ENCODE measurements at places on chromosomes 5 and 9.

- no peak for DNase-seq
Observed at GRCh38 chr5:98770209-98770910, 3.1 kb upstream of the RGMB start.

GRCh38 chr5:75049456-75050351 lies 2.7 kb downstream of the GCNT4 start:
- peak; percentile 36 for DNase-seq

DNA sequence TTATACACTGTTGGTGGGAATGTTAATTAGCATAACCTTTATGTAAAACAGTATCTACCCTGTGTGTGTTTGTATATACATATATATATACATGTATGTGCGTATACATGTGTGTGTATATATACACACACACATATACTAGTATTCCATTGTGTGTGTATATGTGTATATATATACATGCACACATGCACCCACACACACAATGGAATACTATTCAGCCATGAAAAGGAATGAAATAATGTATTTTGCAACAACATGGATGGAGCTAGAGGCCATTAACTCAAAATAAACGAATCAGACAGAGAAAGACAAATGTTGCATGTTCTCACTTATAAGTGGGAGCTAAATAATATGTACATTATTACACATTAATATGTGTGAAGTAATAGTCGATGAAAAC lies 17.6 kb upstream of the SAP30L start:
- DNase-seq: no peak

- DNase-seq: no peak
Observed at GRCh38 chr9:36892279-36892678, 141.8 kb downstream of the PAX5 start.

GRCh38 chr5:158727136-158727535 lies 372.6 kb downstream of the EBF1 start:
- no peak for DNase-seq

GRCh38 chr5:105034401-105034763 lies 1471.8 kb upstream of the NUDT12 start:
- DNase-seq: peak; percentile 39

DNA sequence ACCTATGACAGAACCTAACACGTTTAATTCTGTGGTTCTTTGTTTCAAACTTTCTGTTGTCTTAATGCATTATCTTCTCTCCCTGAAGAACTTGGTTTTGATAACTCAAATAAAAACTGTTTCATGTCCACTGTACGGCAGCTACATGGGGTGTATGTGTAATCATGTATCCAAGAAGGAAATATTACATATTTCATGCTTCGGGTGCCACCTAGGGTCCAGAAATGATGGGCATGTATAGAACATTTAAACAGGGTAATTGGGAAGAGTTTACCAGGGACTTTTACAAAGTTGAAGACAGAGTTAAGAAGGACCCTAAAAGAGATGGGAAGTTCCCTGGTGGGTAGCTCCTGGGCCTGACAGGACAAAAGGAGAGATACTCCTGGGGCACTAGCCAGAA lies 291.3 kb downstream of the FBXL7 start:
- no peak for DNase-seq

- DNase-seq: no peak
Observed at GRCh38 chr5:16413166-16413860, 52.3 kb downstream of the ZNF622 start.

GRCh38 chr5:62041156-62041756 lies 264.8 kb upstream of the KIF2A start:
- DNase-seq: no peak

DNA sequence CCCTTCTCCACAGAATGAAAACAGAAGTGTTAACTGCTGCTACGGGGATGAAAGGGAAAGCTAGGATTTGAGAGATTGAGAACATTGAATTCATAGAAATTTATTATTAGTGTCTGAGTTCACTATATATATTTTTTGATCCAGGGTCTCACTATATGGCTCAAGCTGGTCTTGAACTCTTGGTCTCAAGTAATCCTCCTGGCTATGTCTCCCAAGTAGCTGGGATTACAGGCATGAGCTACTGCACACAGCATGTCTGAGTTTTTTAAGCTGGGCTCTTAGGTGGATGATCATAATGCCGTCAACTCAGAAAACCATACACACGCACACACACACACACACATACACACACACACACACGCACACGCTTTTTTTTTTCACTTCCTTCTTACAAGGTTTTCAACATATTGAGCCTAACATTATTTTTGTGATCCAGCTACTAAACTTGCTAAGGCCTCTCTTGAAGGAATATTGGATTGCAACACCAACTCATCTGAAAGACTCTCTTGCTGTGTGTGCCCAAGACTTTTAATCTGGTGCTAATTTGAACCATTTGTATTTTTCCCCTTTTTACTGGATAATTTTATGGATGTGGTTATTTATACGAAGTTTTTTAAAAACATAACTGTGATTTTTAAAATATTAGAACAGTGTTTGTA lies 1045.4 kb downstream of the DTWD2 start:
- DNase-seq: no peak

DNA sequence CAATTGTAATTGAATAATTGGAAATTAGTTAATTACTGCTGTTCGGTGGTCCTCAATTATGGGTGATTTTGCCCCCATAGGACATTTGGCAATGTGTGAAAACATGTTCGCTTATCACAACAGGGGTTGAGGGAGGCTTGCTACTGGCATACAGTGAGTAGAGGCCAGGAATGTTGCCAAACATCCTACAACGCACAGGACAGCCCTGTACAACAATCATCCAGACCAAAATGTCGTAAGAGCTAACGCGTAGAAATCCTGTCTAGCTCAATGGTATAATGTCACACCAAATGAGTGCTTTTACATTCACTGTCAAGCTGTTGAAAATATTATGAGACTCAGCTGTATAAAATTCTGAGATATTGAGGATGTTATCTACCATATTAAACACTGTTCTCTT lies 464.4 kb upstream of the TUSC1 start:
- no peak for DNase-seq

- no peak for DNase-seq
Observed at GRCh38 chr9:90507621-90508020, 135.0 kb downstream of the DIRAS2 start.

- DNase-seq: no peak
Observed at GRCh38 chr5:159051421-159052282, 48.1 kb downstream of the EBF1 start.

DNA sequence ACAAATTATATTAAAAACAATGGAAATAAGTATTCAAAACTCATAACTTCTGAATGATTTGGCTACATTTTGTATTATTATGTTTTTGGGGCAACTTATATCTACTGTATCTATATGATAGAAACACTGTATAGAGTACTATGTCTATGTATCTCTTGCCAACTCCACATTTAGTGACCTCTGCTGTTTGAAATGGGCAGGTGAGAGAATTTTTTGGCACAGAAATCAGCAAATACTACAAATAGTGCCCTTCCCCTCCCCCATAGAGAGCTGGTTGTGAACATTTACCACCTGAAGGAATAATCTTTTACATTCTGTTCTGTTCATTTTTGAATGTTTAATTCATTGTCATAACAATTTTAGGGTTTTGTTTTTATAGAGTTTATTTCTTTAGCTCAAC lies 545.3 kb downstream of the PDE4D start:
- no peak for DNase-seq

- no peak for DNase-seq
Observed at GRCh38 chr9:86822006-86822801, 125.1 kb downstream of the GAS1 start.

DNA sequence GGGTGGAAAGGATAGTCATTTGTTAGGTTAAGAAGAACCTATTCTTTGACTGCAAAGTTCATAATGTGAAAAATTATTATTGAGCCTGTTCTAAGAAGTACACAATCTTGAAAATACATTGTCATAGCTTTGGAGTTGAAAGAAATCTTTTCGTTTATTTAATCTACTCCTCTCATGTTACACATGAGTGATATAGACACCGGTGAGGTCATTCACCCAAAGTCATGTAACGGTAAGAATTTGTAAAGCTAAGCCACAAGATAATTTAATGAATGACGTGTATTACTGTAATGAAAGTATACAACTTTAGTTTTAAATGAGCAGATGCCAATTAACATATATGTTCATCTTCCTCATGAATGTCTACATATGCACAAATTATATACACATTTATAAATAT lies 284.1 kb upstream of the PDE4D start:
- no peak for DNase-seq

GRCh38 chr5:141413540-141414069 lies 818 bp downstream of the PCDHGA10 start:
- DNase-seq: no peak

GRCh38 chr5:93599001-93599379 lies 16.0 kb downstream of the NR2F1 start:
- no peak for DNase-seq

DNA sequence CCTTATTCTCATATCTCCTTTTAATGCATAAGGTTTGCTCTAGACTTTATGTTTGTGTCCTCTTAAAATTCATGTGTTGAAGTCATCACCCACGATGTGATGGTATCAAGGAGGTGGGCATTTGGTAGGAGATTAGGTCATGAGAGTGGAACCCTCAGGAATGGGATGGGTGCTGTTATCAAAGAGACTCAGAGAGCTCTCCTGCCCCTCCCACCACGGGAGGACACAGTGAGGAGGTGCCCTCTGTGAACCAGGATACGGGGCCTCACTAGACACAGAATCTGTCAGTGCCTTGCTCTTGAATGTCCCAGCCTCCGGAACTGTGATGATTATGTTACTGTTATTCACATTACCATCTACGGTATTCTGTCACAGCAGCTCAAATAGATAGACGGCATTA lies 359.0 kb downstream of the IRX1 start:
- no peak for DNase-seq

- no peak for DNase-seq
Observed at GRCh38 chr5:23629396-23629795, 122.0 kb downstream of the PRDM9 start.

- no peak for DNase-seq
Observed at GRCh38 chr5:77155179-77155785, 55.2 kb upstream of the PDE8B start.

DNA sequence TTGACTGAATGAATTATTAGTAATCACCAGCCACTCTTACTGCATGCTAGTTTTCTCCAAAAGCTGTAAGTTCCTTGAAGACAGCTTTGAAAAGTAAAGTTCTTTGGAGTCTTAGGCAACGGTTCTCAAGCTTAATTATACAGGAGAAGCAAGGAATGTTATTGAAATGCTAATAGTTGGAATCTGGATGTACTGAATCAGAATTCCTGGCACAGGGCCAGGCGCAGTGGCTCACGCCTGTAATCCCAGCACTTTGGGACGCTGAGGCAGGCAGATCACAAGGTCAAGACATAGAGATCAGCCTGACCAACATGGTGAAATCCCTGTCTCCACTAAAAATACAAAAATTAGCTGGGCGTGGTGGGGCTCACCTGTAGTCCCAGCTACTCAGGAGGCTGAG lies 33.4 kb downstream of the GRIA1 start:
- peak; percentile 40 for DNase-seq

GRCh38 chr5:112317866-112318265 lies 101.2 kb downstream of the EPB41L4A start:
- DNase-seq: no peak

GRCh38 chr5:167652690-167653089 lies 638.8 kb upstream of the WWC1 start:
- DNase-seq: no peak

DNA sequence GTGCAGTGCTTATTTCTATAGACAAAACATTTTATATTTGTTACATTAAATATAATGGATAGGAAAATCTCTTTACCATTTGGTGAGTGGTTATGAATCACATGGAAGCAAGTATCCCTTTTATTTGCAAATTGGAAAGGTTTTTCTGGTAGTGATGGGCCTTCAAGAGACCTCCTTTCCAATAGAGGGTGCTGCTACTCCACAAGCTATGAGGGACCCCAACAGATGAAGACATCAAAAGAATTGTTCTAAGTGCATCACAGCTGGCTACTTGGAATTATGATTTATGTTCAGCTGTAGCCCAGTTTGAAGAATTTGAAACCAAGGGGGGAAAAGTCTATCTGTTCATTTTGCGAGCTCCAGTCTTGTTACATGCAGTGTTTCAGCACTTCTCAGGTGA lies 493.7 kb upstream of the SGCD start:
- peak; percentile 4 for DNase-seq

GRCh38 chr9:14080959-14081542 lies 232.9 kb downstream of the NFIB start:
- DNase-seq: peak; percentile 53

GRCh38 chr9:71665247-71665646 lies 103.1 kb downstream of the CEMIP2 start:
- no peak for DNase-seq

- no peak for DNase-seq
Observed at GRCh38 chr5:54573812-54574489, 56.4 kb downstream of the SNX18 start.

DNA sequence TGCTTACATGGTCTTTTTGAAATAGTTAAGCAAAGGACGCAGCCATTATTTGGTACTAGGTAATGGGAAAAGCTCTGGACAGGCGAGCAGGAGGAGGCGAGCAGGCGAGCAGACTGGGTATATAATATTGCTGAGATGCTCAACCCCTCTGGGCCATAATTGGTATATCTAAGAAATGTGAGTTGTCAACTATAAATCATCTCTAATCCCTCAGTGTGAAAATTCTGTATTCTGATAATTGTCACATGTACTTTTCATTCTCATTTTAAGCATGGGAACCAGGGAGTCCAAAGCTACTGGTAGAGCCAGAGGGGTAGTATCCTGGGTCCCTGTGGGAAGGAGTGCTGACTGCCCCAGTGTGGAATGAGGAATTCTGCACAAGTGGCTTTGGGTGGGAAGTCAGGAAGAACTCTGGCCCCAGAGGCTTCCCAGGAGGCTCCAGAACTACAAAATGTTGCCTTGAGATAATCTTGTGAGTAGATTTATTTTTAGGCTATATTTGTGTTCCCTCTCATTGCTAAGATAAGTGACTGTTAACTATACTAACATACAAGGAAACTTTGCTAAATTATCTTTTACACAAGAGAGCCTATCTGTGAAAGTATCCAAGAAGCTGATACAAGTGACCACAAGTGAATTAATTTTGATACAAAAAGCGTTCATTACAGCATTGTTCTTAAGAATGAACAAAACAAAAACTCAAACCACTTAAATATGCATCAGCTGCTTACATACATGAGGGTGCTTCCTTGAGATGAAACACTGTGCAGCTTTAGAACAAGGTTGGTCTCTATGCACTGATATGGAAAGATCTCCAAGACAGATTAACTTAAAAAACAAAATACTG lies 70.5 kb upstream of the TNFAIP8 start:
- DNase-seq: no peak

DNA sequence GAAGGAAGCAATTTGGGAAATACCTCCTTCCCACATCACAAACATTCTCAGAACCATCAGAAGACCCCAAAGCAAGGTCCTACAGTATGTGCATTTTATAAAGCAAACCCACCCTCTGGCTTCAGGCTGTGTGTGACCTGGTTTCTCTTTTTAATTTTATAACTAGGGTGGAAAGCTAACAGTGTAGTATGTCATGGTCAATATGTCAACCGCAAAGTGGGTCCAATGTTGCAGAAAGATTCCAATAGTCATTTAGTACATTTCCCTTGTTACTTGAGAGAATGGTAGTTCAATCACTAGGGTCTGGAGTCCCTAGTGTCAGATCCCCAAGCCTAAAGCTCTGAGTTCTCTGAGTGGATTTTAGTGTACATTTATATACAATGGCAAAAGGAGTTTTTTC lies 96.2 kb downstream of the FGF1 start:
- no peak for DNase-seq

All from fibroblast of skin of left biceps (primary cell).